ENCODE measurements at places on chromosomes 13 and 19.

DNA sequence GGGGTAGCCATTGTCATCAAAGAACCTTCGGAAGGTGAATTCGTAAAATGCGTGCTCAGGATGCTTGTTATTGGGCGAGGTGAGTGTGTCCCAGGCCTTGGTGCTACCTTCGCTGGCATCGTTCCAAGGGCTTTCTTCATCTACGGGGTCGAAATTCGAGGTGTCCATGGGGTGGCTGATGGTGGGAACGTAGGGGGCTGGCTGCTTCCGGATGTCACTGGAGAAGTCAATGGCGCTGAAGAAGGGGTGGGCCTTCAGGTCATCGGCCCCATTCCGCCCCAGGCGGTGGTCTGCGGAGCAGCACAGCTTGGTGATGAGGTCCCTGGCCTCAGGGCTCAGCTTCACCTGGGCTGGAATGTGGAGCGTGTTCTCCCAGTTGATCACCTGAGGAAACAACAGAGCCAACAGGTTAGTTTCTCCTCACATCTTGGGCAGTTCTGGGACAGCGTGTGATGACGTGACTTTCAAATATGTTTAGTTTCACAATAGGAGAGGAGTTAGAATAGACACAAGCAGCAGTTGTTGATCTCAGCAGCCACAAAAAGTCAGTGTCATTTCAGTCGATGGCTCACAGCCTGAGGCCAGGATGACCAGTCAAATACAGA lies 72.5 kb upstream of the XPO4 start:
- H3K27me3 ChIP-seq = peaks cover 3% of the 10 kb centered on the region
- H3K4me1 ChIP-seq = no peaks in the 10 kb centered on the region
- DNase-seq = no peak
- no peaks in the 10 kb centered on the region for H3K36me3 ChIP-seq
- H3K4me3 ChIP-seq = no peak overlapping the region

GRCh38 chr13:49373716-49374115 lies 70.1 kb downstream of the CAB39L start:
- no peak overlapping the region for H3K27ac ChIP-seq
- H3K36me3 ChIP-seq = no peaks in the 10 kb centered on the region
- H3K4me3 ChIP-seq = no peak overlapping the region

- H3K4me1 ChIP-seq = peaks cover 44% of the 10 kb centered on the region
- H3K27ac ChIP-seq = peak overlapping the region; percentile 100
- H3K36me3 ChIP-seq = peaks cover 80% of the 10 kb centered on the region
These were observed 1.1 kb upstream of the MED26 start for GRCh38 chr19:16628984-16629691.

GRCh38 chr13:51933466-51934058 lies 71.8 kb downstream of the CCDC70 start:
- no peaks in the 10 kb centered on the region for H3K36me3 ChIP-seq
- no peaks in the 10 kb centered on the region for H3K27me3 ChIP-seq
- no peak overlapping the region for H3K4me3 ChIP-seq
- no peak for DNase-seq
- no peaks in the 10 kb centered on the region for H3K4me1 ChIP-seq

Data from activated T-cell treated with anti-CD3 and anti-CD28 coated beads, Interleukin-2, amount 50 U/mL, for 24 hours (primary cell).